ENCODE measurements at places on chromosomes 5 and 9. TPM values are rescaled to one million over a fixed set of nuclear protein-coding genes. Genes with fewer than 3 reads are reported as not detected.
A peak's percentile ranks its signal among the peaks of the same experiment; 100 is the strongest.

DNA sequence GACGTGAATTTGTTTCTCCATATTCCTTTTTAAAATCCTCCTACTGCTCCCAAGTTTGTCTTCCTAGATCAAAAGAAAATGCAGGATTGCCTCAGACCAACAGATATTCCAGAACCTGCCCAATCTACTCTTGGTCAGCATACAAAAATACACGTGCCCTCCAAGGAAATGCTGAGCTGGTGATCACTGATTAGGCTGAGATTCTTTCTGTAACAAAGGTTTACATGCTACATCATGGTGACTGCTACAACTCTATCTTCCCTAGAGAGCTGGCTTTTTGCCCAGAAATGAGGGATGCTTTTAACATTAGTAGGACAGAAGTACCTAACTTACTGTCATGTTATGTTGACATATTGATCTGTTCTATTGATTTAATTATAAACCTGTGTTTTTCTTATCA, 35.5 kb downstream of the OR2Y1 start:
- H3K27me3 ChIP-seq: no peaks in the 10 kb centered on the region
- DNase-seq: no peak
- H3K36me3 ChIP-seq: peaks cover 2% of the 10 kb centered on the region
- no peak overlapping the region for H3K4me3 ChIP-seq
- H3K4me1 ChIP-seq: peaks cover 2% of the 10 kb centered on the region

DNA sequence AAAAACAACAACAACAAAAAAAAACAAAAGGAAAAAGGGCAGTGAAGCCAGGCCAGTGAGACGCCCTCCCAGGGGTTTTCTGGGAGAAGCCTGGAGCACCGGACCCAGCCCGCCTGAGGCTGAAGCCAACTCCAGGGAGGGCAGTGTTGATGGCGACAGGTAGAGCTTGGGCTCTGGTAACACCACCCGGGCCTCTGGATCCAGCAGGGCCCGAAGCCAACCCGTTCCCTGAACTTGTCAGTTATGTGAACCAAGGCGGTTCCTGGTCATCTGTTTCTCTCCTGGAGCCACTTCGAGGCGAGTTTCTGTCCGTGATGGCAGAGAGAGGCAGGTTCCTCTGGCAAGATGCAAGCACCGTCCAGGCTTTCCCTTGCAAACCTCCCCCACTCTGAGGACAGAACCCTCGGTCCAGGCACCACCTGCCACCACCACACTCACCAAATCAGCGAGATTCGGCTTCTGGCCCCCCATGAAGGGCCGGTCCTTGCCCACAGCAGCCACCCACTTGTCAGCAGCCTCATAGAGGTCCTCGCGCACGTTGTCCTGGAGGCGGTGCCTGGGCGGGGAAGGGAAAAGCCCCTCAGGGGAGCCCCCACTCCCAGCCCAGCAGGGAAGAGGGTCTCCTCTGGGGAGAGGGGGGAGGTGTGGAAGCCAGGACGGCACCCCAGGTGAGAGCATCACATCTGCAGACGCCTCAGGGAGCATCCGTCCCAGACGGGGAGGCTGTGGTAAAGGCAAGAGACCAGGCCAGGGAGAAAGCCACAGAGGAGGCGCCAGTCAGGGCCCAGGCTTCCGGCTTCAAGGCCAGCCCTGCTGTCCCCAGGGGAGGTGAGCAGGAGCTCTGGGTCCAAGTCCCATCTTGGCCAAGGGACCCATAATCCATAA, 5.4 kb downstream of the PTGES2 start:
- no peaks in the 10 kb centered on the region for H3K27me3 ChIP-seq
- no peak for DNase-seq
- H3K36me3 ChIP-seq: peaks cover 4% of the 10 kb centered on the region
- peaks cover 24% of the 10 kb centered on the region for H3K4me1 ChIP-seq
- no peak overlapping the region for H3K27ac ChIP-seq

DNA sequence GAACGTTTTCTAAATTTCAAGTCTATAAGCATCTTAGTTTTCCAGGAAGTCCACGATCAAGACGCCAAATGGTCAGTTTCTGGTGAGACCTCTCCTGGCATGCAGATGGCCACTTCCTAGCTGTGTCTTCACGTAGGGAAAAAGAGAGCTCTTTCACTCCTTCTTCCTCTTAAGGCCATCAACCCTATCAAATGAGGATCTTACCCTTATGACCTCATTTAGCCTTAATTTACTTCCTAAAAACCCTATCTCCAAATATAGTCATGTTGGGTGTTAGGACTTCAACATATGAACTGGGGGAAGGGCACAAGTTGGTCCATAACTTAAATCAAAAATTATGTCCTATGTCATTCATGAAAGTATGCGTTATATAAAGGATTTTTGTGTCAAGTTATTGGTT, 229.5 kb downstream of the ARL15 start:
- H3K4me1 ChIP-seq: no peaks in the 10 kb centered on the region
- no peak overlapping the region for H3K4me3 ChIP-seq
- H3K36me3 ChIP-seq: peaks cover 4% of the 10 kb centered on the region
- DNase-seq: no peak

DNA sequence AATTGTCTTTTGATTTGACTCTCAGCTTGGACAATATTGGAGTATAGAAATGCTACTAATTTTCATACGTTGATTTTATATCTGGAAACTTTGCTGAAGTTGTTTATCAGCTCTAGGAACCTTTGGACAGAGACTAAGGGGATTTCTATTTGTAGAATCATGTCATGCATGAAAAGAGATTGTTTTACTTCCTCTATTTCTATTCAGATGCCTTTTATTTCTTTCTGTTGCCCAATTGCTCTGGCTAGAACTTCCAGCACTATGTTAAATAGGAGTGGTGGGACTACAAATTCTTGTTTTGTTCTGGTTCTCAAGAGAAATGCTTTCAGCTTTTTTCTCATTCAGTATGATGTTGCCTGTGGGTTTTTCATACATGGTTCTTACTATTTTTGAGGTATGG, 112.8 kb upstream of the CDH12 start:
- H3K4me1 ChIP-seq: no peaks in the 10 kb centered on the region
- no peak overlapping the region for H3K27ac ChIP-seq
- H3K27me3 ChIP-seq: no peaks in the 10 kb centered on the region
- H3K4me3 ChIP-seq: no peak overlapping the region

GRCh38 chr9:32524892-32525708, 896 bp downstream of the RIGI start:
- H3K36me3 ChIP-seq: peaks cover 42% of the 10 kb centered on the region
- peak overlapping the region; percentile 90 for H3K27ac ChIP-seq
- peaks cover 39% of the 10 kb centered on the region for H3K4me1 ChIP-seq
- H3K27me3 ChIP-seq: no peaks in the 10 kb centered on the region
- H3K4me3 ChIP-seq: peak overlapping the region; percentile 96

DNA sequence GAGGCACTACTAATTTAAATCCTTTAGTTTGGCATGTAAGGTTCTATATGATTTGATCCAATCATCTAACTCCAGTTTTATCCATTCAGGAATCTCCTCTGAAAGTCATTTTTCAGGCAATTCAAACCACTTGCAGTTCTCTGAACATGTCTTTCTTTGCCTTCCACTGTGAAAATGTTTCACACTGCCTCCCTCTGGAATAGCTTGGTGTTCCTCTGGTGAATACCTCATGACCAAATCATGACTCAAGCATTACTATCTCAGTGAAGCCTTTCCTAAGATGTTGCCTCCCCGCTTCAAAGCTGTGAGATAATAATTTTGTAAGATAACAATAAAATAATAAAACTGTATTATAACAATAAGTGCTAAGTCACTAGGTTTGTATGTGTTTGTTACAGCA, 981.1 kb downstream of the DTWD2 start:
- H3K36me3 ChIP-seq: no peaks in the 10 kb centered on the region
- H3K4me3 ChIP-seq: no peak overlapping the region
- H3K4me1 ChIP-seq: no peaks in the 10 kb centered on the region

DNA sequence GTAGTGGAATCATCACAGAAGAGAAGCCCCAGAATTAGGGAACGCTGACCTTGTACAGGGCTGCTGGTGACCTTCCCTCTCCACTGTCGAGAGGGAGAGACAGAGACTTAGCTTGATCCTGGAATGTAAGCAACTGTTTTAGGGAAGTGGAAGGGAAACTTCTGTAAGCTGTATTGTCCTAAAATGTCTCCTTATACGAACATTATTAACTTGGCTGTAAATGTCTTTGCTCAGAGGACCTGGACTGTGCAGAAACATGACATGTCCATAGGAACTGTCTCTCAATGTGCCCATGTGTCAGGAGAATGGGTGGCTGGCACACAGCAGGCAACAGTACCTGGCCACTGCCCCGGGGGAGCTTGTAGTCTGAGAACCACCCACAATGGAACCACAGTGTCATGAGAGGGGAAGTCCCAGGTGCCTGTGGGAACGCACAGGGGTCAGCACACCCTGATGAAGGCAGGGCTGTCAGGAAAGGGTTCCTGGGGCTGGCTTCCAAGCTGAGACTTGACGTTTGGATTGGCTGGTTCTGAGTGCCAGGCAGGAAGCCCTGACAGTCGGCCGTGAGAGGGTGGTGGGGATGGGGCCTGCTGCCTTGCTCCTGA, 34.0 kb downstream of the DAP start:
- peaks cover 20% of the 10 kb centered on the region for H3K36me3 ChIP-seq
- H3K27ac ChIP-seq: no peak overlapping the region

DNA sequence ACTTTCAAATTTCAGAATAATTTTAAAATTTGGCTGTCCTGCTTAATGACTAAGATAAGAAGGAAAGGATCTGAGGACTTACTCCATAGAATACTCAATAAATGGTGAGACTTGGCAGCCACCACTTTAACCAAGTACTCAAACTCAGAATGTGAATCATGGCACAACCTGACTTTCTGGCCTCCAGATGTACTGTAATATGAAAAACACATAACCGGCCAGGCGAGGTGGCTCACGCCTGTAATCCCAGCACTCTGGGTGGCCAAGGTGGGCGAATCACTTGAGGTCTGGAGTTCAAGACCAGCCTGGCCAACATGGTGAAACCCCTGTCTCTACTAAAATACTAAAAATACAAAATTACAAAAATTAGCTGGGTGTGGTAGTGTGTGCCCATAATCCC, 10.0 kb upstream of the MARCHF6 start:
- DNase-seq: no peak
- H3K4me1 ChIP-seq: peaks cover 1% of the 10 kb centered on the region
- H3K27ac ChIP-seq: no peak overlapping the region
- H3K27me3 ChIP-seq: no peaks in the 10 kb centered on the region
- H3K36me3 ChIP-seq: no peaks in the 10 kb centered on the region

GRCh38 chr9:75775166-75775565, 115.3 kb upstream of the PCSK5 start:
- no peaks in the 10 kb centered on the region for H3K4me1 ChIP-seq
- peaks cover 2% of the 10 kb centered on the region for H3K27me3 ChIP-seq
- no peak for DNase-seq
- H3K27ac ChIP-seq: no peak overlapping the region
- H3K36me3 ChIP-seq: no peaks in the 10 kb centered on the region

DNA sequence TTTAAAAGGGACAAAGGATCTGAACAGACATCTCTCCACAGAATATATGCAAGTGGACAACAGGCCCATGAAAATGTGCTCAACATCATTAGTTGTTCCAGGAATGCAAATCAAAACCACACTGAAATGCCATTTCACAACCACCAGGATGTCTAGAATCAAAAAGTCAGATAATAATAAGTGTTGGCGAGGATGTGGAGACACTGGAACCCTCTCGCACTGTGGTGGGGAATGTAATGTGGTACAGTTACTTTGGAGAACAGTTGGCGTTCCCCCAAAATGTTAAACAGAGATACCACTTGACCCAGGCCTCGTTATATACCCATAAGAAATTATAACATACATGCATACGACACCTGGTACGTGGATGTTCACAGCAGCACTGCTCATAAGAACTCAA, 38.6 kb downstream of the SARDH start:
- peaks cover 13% of the 10 kb centered on the region for H3K27me3 ChIP-seq
- DNase-seq: no peak
- H3K27ac ChIP-seq: no peak overlapping the region
- no peak overlapping the region for H3K4me3 ChIP-seq

DNA sequence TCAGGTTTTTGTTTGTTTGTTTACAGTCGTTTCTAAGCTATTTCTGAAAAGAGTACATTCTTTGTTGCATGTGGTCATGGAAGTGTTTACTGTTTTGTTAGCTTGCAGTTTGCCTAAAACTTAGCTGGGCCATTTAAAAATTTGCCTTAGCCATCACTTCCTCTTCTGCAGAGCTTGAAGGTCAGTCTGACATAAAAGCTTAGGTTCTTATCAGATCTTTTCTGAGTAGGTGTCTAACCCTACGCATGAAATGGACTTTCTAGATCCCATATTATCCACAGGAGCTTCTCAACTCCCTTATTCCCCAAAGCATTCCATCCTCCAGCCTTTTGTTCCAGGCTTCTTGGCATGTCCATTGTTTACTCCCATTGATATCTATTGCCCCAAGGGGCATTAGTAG, 90.3 kb downstream of the AP3B1 start:
- H3K4me1 ChIP-seq: peaks cover 2% of the 10 kb centered on the region
- H3K36me3 ChIP-seq: peaks cover 48% of the 10 kb centered on the region
- no peak overlapping the region for H3K27ac ChIP-seq

- H3K27me3 ChIP-seq: no peaks in the 10 kb centered on the region
- no peaks in the 10 kb centered on the region for H3K4me1 ChIP-seq
- no peaks in the 10 kb centered on the region for H3K36me3 ChIP-seq
- DNase-seq: no peak
- no peak overlapping the region for H3K4me3 ChIP-seq
Measured at GRCh38 chr9:88732128-88732527, 197.2 kb downstream of the NXNL2 start.

- no peak for DNase-seq
- no peaks in the 10 kb centered on the region for H3K27me3 ChIP-seq
- peaks cover 41% of the 10 kb centered on the region for H3K36me3 ChIP-seq
- H3K27ac ChIP-seq: no peak overlapping the region
- H3K4me3 ChIP-seq: no peak overlapping the region
Measured at GRCh38 chr5:151028717-151029116, 8.3 kb downstream of the GPX3 start.

DNA sequence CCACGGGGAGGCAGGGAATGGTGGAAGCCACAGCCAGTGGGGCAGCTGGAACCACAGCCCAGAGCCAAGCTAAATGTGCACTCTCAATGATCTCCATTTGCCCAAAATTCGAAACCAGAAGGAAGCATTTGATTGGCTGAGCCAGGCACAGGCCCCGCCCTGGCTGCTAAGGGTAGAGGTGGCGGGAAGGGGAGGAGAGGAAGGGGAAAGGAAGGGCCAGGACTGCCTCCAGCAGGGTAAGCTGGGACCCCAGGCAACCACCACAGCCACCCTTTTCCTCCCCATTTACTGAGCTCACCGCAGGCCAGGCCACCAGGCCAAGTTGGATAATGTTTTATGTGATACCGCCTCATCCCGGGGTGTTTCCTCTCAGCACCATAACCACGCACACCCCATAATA, 100.3 kb upstream of the RAPGEF1 start:
- peak overlapping the region; percentile 74 for H3K27ac ChIP-seq
- DNase-seq: no peak
- H3K36me3 ChIP-seq: no peaks in the 10 kb centered on the region
- peaks cover 8% of the 10 kb centered on the region for H3K4me1 ChIP-seq
- peaks cover 10% of the 10 kb centered on the region for H3K27me3 ChIP-seq

INSL4 gene
- not detected for total RNA-seq

NTNG2 gene
- total RNA-seq: 15.6 TPM

NEURL1B gene
- 3.0 TPM for total RNA-seq

SLC34A1 gene
- total RNA-seq: 1.9 TPM

PCDHGA6 gene
- total RNA-seq: 0.33 TPM

GRM6 gene
- total RNA-seq: not detected

NR6A1 gene
- total RNA-seq: 0.11 TPM

Data from activated naive CD8-positive, alpha-beta T cell treated with anti-CD3 and anti-CD28 coated beads, Interleukin-2, amount 10 ng/mL, durations not matched to agents 7 days and 5 days (primary cell).